Hematopoietic multipotent progenitor cell (in vitro differentiated cells): ENCODE measurements at places on chromosomes 1 and 21. TPM values are rescaled to one million over a fixed set of nuclear protein-coding genes. Genes with fewer than 3 reads are reported as not detected.

DNA sequence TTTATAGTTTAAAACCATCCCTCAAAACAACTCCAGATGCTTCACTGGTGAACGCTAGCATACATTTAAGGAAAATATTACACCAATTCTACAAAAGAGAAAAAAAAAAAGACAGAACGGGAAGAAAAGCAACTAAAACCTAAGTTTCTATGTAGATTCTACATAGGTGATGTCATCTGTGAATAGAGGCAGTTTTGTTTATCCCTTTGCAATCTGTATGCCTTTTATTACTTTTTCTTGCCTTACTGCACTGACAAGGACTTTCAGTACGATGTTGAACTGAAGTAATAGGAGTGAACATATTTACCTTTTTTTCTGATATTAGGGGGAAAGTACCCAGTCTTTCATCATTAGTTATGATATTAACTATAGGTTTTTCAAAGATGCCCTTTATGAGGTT lies 101.7 kb upstream of the HAO2 start:
- no peak for DNase-seq

DNA sequence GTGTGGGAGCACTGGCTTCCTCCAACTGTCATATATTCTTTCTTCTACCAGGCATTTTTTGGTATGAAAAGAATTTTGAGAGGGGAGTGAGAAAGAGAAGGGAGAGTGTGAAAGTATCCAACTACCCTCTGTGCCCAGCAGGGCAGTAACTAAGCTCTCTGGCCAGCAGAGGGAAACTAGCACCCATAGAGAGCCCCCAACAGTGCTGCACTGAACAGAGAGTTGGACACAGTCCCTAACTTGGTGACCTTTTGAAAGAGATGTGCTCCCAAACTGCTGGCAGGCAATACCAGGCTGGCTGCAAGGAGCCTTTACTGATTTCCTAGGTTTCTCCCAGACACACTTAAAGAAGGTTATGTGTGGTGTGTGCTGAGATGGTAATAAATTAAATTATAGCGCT lies 118.8 kb upstream of the PBX1 start:
- peak; percentile 8 for DNase-seq

- peak; percentile 72 for DNase-seq
These were observed 42.0 kb downstream of the CXADR start for GRCh38 chr21:17554679-17555465.

GRCh38 chr1:3491291-3492246 lies 37.1 kb downstream of the ARHGEF16 start:
- peak; percentile 69 for DNase-seq

DNA sequence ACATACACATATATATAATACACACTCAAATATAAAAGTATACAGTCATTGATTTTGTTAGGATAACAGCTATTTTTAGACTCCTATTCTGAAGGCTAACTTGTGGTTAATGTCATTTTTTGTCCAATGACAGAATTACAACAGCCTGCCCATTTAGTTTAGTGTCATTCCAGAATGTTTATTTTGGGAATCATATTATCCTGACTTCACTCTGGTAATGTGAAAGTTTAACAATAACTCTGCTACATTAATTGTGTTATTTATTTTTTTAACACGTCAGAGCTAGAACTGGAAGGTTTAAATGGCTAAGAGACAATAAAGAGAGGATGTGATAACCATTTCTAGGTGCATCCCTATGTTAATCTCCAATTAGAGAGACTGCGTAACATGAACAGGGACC lies 648.1 kb downstream of the USP25 start:
- no peak for DNase-seq

Gene ELF3
- total RNA-seq, result 1.3 TPM

Gene AMIGO1
- total RNA-seq, result 1.1 TPM

- no peak for DNase-seq
These were observed 235.2 kb downstream of the KCNT2 start for GRCh38 chr1:196372896-196373536.

- no peak for DNase-seq
These were observed 21.3 kb upstream of the TLCD4 start for GRCh38 chr1:95095833-95096217.

Gene PTGS2
- 32.3 TPM for total RNA-seq

DNA sequence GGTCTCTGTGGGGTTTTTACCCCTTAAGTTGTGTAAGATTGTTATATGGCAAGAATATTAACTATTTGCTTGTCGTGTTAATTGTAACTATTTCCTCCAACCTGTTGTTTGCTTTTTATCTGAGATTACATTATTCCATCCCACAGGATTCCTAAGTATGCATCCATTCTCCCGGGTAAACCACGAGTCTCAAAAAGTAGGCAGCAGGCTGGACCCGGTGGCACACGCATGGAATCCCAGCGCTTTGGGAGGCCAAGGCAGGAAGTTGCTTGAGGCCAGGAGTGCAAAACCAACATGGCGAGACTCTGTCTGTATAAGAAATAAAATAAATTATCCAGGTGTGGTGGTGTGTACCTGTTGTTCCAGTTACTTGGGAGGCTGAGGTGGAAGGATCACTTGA lies 12.6 kb upstream of the RSPO1 start:
- no peak for DNase-seq

DNA sequence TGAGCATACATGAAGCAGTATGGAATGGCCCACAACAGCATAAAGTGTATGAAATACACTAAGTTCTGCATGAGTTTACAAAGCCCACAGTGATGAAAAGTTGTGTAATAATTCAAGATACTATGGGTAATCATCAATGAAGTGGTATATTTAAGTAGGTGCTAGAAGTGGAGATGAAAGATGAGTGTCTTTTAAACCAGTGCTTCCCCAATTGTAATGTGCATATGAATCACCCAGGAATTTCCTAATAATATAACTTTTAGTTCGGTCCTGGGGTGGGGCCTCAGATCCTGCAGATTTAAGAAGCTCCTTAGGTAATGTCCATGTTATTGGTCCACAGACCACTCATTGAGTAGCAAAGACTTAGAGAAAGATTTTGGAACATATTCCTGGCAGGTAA lies 184.9 kb downstream of the DUSP10 start:
- DNase-seq, result no peak

- no peak for DNase-seq
These were observed 69.8 kb downstream of the GPR88 start for GRCh38 chr1:100607628-100608240.

- DNase-seq, result no peak
These were observed 24.7 kb upstream of the BECN2 start for GRCh38 chr1:241932845-241933244.

DNA sequence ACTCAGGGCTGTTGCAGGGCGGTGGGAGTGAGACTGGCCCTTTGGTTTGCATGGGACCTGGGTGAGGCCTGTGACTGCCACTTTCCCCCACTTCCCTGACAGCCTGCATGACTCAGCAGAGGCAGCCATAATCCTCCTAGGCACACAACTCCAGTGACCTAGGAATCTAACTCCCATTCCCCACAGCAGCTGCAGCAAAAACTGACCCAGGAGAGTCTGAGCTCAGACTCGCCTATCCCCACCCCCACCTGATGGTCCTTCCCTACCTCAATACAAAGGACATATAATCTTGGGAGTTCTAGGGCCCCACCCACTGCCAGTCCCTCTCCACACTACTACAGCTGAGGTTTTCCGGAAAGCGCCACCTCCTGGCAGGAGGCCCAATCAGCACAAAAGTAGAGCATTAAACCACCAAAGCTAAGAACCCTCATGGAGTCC lies 26.7 kb downstream of the NDC1 start:
- peak; percentile 5 for DNase-seq

- no peak for DNase-seq
These were observed 112.5 kb upstream of the PAXBP1 start for GRCh38 chr21:32884062-32884461.

DNA sequence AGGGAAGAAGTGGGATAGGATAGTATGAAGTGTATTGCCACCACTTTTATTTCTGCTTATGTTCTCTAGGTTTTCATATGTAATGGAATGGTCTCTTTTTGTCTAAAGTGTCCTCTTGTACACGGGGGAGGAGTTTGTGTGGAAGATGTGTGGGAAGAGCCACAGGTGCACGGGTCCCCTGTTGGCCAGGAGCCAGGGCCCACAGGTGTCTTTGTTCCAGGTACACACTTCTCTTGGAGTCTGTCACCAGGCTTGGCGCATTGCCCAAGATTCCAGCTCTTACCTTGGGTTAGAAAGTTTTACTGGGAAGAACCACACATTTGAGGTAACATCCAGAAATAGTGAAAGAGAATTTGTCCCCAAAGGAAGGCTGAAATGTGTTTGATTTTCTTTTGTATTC lies 10.5 kb downstream of the TENT5C start:
- DNase-seq, result no peak

GRCh38 chr1:221002601-221003000 lies 123.4 kb downstream of the HLX start:
- DNase-seq, result no peak

GRCh38 chr1:55426619-55427018 lies 211.5 kb upstream of the USP24 start:
- DNase-seq, result no peak

DNA sequence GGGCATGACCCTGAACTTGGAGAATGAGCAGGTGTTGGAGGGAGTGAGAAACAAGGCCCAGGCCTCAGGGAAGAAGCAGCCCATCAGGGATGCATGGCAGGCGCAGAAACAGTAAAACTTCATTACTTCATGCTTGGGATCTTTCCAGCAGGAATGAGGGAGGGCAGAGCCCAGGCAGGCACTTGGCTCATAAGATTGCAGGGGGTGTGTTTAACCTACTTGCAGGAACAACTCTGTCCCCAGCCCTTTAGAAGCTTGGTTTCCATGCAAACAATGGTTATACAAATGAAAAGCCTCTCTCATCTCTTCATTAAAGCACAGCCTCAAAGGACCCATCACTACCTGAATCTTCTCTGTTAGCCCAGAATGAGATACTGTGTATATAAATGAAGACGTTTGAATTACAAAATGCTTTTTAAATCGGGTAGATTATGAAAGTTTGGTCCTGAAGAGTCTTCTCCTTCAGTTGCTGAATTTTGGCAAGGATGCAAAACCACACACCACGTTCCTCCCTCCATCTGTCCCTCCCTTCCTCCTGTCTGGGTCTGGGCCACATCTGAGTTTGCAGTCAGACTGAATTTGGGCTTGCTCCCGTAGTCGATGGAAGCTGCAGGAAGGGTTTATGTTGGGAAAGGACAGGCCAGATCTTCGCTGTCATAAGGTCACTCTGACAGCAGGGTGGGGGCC lies 154.4 kb upstream of the KLHDC7A start:
- DNase-seq, result no peak

GRCh38 chr1:3036447-3037280 lies 15.4 kb downstream of the ACTRT2 start:
- DNase-seq, result no peak

DNA sequence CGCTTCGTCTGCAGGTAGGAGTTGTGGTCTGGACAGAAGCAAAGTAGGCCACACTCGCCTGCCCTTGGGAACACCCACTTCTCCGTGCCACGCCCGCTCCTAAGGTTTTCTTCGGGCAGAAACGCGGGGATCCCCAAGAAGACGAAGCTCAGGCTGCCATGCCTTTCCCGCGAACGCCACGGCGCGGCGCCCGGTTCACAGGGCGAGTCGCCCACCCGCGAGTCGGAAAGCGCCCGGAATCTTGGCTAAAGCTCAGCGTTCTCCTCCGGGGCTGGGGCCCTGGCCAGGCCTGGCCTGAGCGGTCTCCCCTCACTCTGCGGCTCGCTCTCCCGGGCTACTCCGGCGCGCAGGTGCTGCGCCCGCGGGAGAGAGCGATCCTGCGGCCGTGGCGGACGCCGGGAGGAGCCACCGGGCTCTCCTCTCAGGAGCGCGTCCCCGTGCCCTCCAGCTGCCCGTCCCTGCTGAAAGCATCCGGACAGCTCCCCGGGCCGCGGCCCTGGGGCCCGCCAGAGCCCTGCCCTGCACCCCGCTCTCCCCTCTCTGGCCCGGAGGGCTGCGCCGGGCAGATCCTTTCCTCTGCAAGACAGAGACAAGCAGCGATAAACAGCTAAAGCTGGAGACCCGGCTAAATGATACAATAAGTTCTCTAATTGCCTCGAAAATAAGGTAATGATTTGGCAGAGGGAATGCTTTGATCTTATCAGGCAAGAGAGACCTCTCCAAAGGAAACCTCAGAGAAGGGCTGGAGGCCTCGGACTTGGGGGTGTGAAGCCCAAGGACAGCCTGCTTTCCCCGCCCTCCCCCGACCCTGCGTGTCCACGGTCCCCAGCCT lies 6.7 kb upstream of the WNT2B start:
- DNase-seq, result peak; percentile 44

Gene C1QB
- total RNA-seq, result 0.27 TPM
